ENCODE measurements at places on chromosomes 16 and 17. TPM values are rescaled to one million over a fixed set of nuclear protein-coding genes. Genes with fewer than 3 reads are reported as not detected.

Gene USP36
- total RNA-seq = 68.1 TPM

Gene TMIGD1
- total RNA-seq = not detected

Gene CNTNAP1
- total RNA-seq = 25.8 TPM

Gene WNT9B
- 0.84 TPM for total RNA-seq

Gene CTRB1
- total RNA-seq = 6.8 TPM

Gene GDPD3
- 18.1 TPM for total RNA-seq

- H3K36me3 ChIP-seq = no peaks in the 10 kb centered on the region
- no peak overlapping the region for H3K27ac ChIP-seq
- no peak overlapping the region for H3K4me3 ChIP-seq
- DNase-seq = no peak
These were observed 340.3 kb upstream of the CDH5 start for GRCh38 chr16:66026211-66026610.

GRCh38 chr17:48012654-48013053 lies 24.9 kb downstream of the COPZ2 start:
- no peaks in the 10 kb centered on the region for H3K36me3 ChIP-seq
- no peak for DNase-seq
- H3K27ac ChIP-seq = no peak overlapping the region
- H3K4me1 ChIP-seq = no peaks in the 10 kb centered on the region
- H3K27me3 ChIP-seq = no peaks in the 10 kb centered on the region

DNA sequence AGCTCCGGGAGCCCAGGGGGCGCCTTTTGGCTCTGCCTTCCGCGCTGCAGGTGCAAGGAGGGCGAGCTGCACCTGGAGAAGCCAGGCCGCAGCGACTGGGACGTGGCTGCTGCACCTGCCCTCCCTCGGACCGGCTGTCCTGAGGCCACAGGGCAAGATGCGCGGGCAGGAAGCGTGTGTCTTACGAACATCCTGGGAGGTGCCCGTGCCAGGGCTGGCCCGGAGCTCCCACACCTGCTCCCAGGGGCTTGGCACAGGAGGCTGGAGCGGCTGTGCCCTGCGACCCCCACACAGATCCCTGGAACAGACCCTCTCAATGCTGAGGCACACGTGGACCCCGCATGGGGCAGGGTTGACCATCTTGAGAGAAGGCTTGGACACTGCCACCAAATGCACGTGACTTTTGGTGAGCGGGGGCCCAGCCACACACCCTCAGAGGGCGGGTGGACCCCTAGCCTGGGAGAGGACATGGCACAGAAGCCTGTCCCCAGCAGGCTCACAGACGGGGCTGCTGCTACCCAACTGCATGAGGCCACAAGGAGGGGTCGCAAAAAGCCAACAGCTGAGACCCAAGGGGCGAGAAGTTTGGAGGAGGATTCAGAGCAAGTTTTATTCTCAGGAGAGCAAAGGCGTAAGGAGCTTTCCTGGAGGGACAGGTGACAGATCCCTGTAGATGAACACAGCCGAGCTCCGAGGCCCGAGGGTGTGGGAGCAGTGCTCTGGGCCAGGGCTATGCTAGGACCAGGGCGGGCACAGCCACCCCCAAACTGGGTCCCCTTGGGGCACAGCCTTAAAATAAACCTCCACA lies 11.4 kb downstream of the NDUFAF8 start:
- H3K27me3 ChIP-seq = no peaks in the 10 kb centered on the region
- DNase-seq = peak; percentile 39
- no peaks in the 10 kb centered on the region for H3K36me3 ChIP-seq
- H3K4me3 ChIP-seq = no peak overlapping the region

- H3K27me3 ChIP-seq = no peaks in the 10 kb centered on the region
- H3K4me1 ChIP-seq = no peaks in the 10 kb centered on the region
- no peak for DNase-seq
- no peak overlapping the region for H3K4me3 ChIP-seq
These were observed 167.2 kb downstream of the STX8 start for GRCh38 chr17:9408381-9408780.

GRCh38 chr17:16215002-16215272 lies 397 bp downstream of the NCOR1 start:
- peaks cover 5% of the 10 kb centered on the region for H3K4me1 ChIP-seq
- no peaks in the 10 kb centered on the region for H3K27me3 ChIP-seq
- H3K4me3 ChIP-seq = peak overlapping the region; percentile 83
- no peaks in the 10 kb centered on the region for H3K36me3 ChIP-seq

DNA sequence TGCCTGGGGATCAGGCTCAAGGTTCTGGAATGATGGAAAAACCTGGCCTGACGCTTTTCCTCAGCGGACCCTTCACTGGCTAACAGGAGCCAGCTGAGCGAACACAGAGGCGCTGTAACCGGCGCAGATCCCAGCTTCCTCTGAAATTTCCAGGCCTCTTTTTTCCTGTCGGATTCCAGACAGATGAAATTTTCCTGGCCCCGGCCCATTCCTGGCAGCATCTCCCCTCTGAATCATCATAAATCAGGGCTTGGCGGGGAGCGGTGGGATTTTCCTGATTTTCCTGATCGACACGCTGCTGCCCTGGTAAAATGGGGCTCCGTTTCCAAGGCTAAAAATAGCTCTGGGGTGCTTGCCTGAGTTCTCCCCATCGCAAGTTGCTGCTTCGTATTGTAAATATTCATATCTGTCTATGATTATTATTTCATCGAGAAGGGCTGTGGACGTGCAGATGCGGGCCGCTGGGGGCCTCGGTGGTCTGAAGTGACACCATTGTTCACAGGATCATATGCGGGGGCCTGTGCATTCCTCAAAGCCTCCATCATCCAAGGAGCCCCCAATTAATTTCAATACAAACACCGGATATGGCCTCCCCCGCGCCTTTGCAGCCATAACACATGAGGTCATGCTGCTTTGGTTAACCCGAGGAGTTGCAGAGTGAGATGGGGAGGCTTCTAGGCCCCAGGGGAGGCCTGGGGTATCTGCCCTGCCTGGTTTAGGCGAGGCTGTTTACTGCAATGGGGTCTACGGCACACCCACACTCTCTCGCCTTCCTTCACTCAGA lies 45.8 kb upstream of the ETV4 start:
- peak overlapping the region; percentile 22 for H3K27ac ChIP-seq
- H3K4me3 ChIP-seq = no peak overlapping the region
- H3K4me1 ChIP-seq = peaks cover 5% of the 10 kb centered on the region
- DNase-seq = peak; percentile 93

DNA sequence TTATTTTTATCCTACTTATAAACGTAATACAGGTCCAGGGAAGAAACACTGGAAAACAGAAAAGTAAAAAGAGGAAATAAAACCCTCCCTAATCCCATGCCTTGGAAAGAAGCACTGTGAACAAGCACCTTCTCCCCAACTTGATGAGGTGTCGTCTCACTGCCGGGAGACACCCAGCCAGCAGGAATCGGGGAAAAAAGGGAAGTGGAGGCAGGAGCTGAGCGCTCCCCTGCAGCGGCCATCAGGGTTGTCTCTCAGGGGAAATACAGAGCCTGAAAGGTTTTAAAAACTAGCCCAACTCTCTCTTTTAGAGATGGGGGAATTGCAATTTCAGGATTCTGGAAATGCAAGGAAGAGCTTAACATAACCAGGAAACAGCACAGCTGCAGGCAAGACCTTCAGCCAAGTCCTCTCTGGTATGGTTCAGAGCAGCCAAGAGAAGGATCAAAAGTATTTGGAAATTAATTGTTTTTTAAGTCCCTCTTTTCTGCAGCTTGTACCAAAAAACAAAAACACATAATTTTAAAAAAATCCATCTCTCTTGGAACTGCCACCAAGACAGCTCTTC lies 96.3 kb upstream of the RCVRN start:
- no peak overlapping the region for H3K4me3 ChIP-seq
- H3K4me1 ChIP-seq = no peaks in the 10 kb centered on the region
- no peak overlapping the region for H3K27ac ChIP-seq
- no peaks in the 10 kb centered on the region for H3K36me3 ChIP-seq

DNA sequence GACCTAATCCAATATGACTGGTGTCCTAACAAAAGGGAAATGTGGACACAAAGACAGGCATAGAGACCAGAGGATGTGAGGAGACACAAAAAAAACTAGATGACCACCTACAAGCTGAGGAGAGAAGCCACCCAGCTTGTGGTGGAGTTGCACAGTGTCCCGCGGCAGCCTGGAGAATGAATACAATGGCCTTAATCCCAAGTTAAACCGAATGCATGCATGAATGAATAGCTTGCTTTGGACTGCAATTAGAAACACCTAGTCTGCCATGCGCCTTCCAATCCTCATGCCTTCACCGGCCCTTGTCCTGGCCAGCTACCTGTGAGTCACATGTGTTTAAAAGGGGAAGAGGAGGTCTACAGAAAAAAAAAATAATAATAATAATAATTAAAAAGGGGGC lies 72.0 kb downstream of the CNGB1 start:
- no peak overlapping the region for H3K4me3 ChIP-seq
- H3K27me3 ChIP-seq = no peaks in the 10 kb centered on the region
- H3K4me1 ChIP-seq = no peaks in the 10 kb centered on the region
- H3K36me3 ChIP-seq = no peaks in the 10 kb centered on the region

All from aorta (tissue), 5 donors.